ENCODE measurements at places on chromosomes 6 and 20.

- DNase-seq = no peak
These were observed 378.8 kb downstream of the CENPW start for GRCh38 chr6:126718600-126719327.

DNA sequence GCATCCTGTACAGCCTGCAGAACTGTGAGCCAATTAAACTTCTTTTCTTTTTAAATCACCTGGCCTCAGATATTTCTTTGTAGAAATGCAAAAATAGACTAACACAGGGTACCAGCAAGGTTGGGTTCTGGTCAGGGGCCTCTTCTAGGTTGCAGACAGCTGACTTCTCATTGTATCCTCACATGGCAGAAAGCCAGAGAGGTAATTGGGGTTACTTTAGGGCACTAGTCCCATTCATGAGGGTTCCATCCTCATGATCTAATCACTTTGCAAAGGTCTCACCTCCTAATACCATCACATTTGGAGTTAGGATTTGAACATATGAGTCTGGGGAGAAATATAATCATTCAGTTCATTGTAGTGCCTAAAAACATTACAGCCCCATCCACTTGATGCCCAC, 101.5 kb downstream of the LCA5 start:
- no peak for DNase-seq

DNA sequence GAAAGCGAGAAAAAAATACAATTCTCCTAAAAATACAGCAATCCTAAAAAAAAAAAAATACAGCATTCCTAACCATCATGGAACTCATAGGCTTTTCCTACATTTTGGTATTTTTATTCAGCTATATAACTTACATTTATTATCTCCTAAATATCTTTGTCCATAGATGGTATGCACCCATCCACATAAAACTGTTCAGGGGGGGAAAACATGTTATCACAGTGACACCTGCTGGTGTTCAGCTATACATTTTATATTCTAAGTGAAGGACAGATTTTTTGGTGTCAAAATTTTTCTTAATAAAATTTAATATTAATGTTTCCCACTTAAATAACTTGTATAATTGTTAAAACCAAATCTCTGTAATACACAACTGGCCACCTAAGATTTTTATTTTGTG, 58.0 kb downstream of the BLOC1S5 start:
- no peak for DNase-seq

DNA sequence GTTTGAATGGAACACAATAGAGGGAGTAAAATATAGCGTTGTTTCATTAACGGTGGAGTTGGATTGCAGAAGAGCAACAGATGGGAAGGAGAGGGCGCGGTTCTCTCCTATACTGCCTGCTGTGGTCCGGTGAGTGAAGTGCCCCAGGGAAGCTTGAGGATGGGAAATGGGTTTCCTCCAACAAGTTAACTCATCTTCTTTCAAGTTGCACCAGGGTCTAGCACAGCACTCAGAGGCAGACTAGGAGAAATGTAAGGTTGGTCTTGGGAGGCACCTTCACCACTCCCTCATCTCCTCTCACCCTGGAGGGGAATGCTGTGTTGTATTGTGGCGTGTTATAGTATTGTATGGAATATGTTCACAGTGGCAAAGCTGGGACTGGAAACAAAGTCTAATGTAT, 96.9 kb upstream of the SLC24A3 start:
- no peak for DNase-seq

DNA sequence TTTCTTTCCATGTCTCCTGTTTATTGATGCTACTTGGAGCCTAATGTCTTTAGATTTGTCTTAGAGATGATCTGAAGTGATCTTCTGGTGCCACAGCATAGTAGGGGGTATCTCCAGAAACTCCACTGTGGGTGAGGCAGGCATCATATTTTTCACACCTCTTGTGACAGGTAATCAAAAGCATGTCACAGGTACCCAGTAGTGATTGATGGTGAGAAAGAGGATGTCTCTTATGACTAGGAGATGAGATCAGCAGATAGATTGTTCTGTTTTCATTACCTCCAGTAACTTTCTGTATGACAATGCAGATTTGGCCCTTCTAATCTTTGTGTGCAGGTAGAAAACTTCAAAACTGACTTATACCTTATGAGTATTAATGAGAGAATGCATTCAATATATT, 13.5 kb downstream of the NCOA7 start:
- DNase-seq = peak; percentile 8

- peak; percentile 14 for DNase-seq
These were observed 224.9 kb upstream of the SMLR1 start for GRCh38 chr6:130602151-130602770.

DNA sequence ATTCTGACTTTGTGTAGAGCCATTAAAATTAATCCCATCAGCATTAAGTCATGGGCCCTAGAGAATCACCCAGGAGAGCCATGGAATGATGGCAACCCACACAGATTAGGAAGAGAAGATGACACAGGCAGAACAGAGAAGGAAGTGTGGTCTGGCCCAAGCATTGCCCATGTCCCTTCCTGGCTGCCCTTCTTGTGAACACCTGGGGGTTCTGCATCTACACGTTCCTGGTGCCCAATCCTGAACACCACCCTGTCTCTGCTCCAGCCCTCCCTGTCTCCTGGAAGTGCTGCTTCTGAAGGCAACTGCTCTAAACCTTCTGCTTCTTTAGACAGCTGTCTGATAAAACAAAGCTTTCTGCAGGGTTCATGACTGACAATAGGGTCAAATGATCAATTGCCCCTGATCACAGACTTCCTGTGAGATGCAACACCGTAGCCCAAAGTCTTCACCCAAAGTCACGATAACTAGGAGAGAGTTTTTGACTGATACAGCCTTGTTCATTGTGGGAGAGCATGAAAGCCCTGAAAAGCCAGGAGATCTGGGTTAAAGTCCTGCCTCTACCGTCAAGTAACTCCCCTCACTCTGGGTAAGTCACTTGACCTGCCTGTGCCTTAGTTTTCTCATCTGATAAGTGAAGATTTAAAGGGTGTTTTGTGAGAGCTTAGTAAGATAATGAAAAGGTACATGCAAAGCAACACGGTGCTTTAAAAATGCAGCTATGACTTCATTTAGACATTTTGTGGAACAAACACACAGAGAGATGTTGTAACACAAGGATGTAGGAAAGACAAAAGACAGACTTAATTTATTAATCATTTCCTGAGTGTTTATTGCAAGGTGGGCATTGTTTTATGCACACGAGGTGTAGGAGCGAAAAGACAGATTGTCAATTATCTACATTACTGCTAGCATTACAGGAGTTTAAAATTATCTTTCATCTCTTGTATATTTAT, 291.2 kb upstream of the STXBP5 start:
- DNase-seq = no peak

GRCh38 chr6:166456395-166457156, 73.8 kb upstream of the MPC1 start:
- no peak for DNase-seq

GRCh38 chr6:30887901-30888815, 3.8 kb downstream of the DDR1 start:
- DNase-seq = no peak

- no peak for DNase-seq
These were observed 20.5 kb downstream of the GMDS start for GRCh38 chr6:2224847-2225382.

DNA sequence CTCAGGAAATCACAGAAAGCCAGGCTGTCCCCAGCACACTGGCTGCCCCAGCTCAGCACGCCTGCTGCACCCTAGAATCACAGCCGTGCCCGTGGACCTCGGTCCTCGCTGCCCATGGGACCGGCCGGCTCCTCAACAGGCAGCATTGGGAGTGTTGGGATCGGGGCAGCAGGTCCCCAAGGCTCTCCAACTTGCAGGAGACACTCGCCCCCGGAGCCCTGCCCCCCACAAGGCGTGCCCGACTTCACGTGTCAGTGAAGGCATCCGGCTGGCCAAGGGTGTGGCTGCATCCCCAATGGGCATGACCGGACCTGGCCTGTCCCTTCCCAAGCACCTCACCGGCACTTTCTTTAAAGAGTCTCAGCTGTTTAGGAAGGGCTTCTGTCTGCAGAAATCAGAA, 3.0 kb upstream of the NTSR1 start:
- no peak for DNase-seq

- DNase-seq = no peak
These were observed 5.4 kb upstream of the HSF2 start for GRCh38 chr6:122394016-122394415.

GRCh38 chr6:88708197-88708744, 255.1 kb downstream of the RNGTT start:
- no peak for DNase-seq

DNA sequence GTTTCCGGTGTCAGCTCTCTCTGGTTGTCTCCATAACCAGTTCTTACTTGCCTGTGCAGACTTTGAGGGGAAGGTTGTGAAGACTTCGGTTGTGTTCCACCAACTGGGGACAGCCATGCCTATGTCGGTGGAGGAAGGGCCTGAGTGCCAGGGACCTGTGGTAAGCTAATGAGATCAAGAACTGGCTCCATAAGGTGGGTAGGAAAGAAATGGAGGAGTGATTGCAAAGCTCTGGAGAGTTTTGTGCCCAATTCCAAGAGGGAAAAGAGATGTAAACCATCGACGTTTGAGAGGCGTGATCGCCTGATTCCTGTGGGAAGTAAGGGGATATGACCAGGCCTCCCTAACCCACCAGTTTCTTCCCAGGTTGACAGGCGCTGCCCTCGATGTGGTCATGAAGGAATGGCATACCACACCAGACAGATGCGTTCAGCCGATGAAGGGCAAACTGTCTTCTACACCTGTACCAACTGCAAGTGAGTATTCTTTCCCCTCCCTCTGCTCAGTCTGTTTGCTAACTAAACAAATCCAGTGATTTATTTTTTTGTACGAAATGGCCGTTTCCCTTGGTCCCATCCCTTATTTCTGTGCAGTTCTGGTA, 893 bp downstream of the POLR1H start:
- DNase-seq = peak; percentile 20

Measured in stimulated activated CD4-positive, alpha-beta T cell treated with anti-CD3 and anti-CD28 coated beads, Interleukin-12 subunit alpha, Interleukin-12 subunit beta, amount 100 ng/mL, for 48 hours (primary cell).